T-helper 22 cell (primary cell): ENCODE measurements at places on chromosomes 12 and 14.

- no peak for DNase-seq
Measured at GRCh38 chr14:65019944-65020566, 33.4 kb downstream of the FNTB start.

GRCh38 chr12:76197283-76197682, 112.8 kb upstream of the NAP1L1 start:
- DNase-seq, result no peak

DNA sequence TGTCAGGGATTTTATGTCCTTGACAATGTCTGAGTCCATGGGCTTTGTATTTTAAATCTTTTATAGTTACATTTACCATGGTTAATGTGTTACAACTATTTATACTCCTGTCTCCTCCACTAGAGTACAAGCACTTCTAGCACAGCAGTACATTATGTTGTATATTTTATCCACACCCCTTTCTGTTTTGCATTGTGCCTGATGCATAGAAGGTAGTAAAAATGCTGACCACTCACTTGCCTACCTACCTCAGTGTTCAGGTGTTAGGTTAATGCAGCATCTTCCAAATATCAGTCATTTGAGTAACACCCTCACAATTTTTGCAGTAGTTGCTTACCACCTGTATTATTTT, 31.1 kb upstream of the SLC38A2 start:
- DNase-seq, result no peak

DNA sequence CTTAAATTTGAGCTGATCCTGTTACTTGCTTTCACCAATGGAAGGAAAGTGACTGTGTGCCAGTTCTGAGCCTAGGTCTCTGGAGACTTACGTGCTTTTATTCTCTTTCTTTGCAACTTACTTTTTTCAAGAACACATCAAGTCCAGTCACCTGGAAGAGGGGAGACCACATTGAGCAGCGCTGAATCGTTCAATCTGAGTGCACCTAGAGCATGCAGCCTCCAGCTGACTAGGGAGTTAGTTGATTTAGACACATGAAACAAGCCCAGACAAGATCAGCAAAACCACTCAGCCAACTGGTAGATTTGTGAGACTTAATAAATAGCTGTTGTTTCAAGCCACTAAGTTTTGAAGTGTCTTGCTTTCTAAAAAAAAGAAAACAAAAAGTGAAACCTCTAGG, 1014.8 kb upstream of the FBXO33 start:
- DNase-seq, result no peak

GRCh38 chr14:93981316-93982229, 5.2 kb upstream of the ASB2 start:
- DNase-seq, result no peak

- DNase-seq, result no peak
Measured at GRCh38 chr12:92089559-92089958, 56.1 kb downstream of the BTG1 start.

DNA sequence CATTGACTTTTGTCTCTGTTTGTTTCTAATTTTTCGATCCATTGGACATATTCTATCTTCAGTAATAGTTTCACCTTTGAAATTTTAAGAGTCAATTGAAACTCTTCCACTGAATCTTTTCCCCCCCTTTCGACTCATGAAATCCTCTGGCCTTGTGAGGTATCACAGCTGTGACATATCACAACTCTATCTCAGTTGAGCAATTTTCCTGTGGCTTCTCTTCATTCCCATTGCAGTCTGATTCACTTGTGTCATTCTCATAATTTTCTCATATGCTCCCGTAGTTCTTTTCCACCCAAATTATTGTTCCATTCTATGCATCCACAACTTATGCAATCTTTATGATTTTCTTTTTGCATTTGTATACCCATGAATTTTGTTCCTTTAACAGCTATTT, 261.6 kb downstream of the DACT1 start:
- DNase-seq, result no peak

DNA sequence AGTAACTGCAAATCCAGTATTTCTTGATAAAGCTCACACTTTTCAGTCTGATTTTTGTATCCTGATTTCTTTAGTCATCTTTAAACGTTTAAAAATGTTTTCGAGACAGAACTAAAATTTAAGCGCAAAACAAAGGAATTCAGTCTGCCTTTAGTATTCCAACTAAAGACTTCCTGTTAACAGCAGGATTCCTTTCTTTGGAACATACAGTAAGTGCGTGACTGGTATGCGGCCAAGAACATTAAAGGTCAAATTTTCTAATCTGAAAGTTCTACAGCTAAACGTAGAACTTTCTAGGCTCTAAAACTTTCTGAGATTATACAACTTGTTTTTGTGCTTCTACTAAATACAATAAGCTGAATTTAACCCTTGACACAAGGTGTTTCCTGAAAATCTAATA, 9.9 kb downstream of the SAV1 start:
- no peak for DNase-seq

DNA sequence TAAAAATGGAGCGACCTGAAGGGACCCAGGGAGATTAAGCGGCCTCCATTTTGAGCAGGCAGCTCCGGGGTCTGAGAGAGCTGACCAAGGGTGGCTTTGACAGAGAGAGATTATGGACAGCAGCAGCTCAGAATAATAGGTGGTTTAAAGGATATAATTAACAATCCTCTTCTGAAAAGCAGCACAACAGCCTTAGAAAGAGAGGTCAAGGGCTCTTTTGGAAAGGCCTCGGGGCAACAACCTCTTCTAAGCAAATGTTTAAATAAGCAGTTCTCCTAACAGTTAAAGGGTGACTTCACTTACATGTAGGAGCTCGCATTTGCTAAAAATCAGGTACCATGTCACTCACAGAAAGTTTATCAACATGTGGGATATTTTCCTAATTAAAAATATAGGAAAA, 87.2 kb upstream of the FRMD6 start:
- DNase-seq, result no peak

DNA sequence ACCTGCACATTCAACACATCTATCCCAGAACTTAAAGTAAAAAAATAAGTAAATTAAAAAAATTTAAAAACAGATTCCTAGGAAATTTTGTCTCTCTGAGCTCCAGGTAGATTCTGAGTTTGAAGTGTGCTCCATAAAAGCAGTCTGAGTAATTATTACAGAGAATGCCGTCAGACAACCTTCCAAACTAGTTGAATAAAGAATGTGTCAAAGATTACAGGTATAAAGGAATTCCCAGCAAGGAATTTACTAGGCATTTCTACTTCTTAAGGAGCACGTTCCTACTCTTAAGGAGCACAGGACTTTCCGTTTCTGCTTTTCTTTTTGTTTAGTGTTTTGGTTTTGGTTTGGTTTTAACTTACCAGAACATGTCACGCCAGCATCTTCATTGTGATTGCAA, 7.1 kb downstream of the CD163 start:
- DNase-seq, result no peak

- no peak for DNase-seq
Measured at GRCh38 chr14:87434680-87435079, 558.3 kb downstream of the GALC start.

DNA sequence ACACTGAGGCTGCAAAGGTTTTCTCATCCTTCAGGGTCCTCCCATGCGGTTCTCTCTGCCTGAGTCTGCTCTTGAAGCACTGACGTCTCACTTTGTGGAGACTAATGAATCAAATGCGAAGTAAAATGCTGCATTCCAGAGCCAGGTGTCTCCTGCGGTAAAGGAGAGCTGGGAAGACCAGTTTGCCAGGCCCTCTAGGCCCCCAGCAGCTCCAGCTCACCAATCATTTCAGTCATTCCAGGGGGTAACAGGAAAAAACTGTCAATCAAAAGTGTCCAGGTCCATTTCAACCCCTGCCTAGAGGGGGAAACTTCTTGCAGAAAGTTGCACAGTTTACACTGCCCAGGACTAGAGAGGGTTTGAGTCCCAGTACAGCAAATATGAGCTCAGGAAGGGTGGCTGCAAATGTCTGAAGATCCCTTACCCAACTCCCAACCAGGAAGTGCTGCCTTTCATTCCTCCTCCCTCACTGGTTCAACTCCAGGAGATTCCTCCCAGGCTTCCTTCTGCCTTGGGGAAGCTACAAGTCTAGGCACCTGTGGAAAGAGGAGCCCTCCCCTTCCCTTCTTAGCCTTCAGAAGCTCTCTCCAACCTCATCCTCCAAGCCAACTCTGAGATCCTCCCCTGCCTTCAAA, 2.7 kb upstream of the NXPH4 start:
- DNase-seq, result no peak

DNA sequence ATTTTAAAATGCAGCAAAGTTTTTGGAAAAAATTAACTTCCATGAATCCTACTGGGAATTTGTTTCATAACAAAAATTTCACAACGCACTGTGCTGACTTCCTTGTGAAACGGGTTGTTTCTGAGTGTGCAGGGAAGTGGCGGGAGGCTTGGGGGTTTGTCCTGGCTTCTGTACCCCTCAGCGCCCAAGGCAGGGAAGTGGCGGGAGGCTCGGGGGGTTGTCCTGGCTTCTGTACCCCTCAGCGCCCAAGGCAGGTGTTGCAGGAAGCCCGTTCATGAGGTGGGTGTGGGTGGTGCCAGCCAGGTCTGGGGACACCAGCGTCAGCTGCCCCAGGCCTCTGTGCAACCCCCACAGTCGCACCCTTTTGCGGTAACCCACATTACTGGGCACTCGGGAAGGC, 25.1 kb downstream of the ADGRD1 start:
- no peak for DNase-seq

GRCh38 chr12:50517421-50518048, 12.8 kb downstream of the DIP2B start:
- no peak for DNase-seq

DNA sequence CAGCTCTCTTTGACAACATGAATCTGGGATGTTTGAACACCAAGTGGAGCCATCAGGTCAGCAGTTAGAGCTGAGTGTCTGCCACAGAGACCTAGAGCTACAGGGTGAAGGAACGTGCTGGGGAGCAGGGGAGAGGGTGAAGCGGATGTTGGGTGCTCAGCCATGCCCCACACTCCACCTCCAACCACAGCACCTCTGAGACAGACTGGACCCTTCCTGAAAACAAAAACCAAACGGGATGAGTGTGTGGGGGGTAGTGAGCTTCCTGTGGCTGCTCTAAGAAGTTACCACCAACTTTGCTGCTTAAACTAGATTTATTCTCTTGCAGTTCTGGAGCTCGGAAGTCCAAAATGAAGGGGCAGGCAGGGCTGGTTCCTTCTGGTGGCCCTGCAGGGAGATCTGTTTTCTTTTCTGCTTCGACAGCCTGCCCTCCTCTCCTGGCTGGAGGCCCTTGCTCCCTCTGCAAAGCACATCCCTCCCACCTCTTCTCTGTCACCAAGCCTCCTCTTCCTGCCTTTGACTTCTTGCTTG, 5.6 kb upstream of the GOLGA3 start:
- no peak for DNase-seq

GRCh38 chr12:70399311-70399710, 33.2 kb downstream of the KCNMB4 start:
- DNase-seq, result no peak

DNA sequence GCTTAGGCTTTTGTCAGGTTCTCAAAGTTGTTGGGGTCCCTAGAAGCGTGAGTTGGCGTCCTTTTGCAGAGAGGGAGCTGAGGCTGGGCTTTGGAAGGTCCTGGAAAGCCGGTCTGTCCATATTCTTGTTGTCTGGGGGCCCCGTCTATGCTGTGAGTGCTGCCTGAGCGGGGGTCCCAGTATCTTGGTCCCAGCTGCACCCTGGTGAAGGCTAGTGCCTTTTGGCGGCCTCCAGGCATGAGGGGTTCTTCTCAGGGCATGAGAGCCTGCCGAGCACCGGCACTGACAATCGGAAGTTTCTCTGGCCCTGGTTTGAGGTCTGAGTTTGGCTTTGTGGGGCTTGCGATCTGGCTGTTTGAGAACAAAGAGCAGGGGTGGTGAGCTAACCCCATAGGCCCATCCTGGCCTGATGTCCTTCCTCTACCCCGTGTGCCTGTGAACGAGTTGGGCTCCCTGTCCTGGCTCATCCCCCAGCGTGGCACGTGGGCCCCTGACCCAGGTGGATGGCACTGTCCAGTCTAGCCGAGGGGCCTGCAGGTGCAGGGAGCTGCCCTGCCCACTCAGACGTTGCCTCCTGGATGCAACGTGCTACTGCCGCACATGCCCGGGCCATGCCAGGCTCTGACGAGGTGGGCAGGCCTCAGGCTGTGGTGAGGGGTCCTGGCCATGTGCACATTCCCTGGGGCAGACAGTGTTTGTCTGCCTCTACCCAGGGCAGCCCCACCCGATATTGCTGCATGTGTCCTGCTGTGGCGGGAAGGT, 3.9 kb downstream of the CEP170B start:
- no peak for DNase-seq

DNA sequence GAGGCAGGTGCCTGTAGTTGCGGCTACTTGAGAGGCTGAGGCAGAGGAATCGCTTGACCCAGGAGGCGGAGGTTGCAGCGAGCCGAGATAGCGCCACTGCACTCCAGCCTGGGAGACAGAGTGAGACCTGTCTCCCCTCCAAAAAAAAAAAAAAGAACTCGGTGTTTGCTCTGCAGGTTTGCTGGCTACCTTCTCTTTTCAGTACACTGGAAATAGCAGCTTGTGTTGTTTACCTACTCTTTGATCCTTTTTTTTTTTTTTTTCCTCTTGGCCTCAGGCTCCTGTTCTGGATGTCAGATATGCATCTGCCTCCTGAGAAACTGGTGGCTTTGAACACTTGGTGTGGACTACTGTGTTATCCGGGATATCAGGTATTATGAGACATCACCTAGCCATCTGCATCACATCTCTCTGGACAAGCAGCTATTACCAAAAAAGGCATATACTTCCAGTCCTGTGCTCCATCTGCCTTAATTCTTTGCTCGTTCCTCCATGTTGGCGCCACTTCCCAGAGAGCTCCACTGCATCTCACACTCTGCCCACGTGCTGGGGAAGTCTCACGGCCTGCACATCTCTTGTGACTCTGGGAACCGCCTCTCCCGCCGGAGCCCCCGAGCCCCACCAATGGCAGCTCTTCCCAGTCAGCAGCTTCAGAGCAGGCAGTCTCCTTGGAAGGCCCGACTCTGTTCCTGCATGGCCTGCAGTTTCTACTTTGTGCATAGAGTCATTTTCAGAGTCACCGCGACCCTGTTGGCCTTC, 50.9 kb upstream of the TRAF3 start:
- DNase-seq, result no peak
